ENCODE measurements at places on chromosomes 7 and 10.
A peak's percentile ranks its signal among the peaks of the same experiment; 100 is the strongest.

DNA sequence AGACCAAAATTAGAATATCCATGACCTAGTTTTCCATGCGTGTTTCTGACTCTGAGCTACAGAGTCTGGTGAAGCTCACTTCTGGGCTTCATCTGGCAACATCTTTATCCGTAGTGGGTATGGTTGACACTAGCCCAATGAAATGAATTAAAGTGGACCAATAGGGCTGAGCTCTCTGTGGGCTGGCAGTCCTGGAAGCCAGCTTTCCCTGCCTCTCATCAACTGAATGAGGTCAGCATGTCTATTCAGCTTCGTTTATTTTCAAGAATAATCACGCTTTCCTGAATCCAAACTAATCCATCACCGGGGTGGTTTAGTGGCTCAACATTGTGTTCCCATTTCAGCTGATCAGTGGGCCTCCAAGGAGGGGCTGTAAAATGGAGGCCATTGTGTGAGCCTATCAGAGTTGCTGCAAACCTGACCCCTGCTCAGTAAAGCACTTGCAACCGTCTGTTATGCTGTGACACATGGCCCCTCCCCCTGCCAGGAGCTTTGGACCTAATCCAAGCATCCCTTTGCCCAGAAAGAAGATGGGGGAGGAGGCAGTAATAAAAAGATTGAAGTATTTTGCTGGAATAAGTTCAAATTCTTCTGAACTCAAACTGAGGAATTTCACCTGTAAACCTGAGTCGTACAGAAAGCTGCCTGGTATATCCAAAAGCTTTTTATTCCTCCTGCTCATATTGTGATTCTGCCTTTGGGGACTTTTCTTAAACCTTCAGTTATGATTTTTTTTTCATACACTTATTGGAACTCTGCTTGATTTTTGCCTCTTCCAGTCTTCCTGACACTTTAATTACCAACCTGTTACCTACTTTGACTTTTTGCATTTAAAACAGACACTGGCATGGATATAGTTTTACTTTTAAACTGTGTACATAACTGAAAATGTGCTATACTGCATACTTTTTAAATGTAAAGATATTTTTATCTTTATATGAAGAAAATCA, 35.5 kb downstream of the CAV1 start:
- DNase-seq = no peak

GRCh38 chr7:867406-868188, 8.8 kb upstream of the GET4 start:
- peak; percentile 94 for DNase-seq

- no peak for DNase-seq
Observed at GRCh38 chr7:64515781-64516180, 47.1 kb downstream of the ZNF680 start.

DNA sequence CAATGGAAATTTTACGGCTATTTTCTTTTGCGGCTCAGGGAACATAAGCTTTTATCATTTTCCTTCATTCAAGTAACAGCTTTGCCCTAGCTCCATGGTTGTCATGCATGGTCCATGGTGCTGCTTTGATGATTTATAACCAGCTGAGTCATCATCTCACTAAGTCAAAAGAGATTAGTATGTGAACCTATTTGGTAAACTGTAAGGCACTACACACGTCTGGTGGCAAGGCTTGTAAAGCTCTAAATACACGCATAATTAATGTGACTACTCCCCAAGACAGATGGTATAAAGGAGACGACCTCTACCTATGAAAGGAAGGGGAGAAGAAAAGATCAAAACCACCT, 340.2 kb downstream of the KCNMA1 start:
- no peak for DNase-seq

DNA sequence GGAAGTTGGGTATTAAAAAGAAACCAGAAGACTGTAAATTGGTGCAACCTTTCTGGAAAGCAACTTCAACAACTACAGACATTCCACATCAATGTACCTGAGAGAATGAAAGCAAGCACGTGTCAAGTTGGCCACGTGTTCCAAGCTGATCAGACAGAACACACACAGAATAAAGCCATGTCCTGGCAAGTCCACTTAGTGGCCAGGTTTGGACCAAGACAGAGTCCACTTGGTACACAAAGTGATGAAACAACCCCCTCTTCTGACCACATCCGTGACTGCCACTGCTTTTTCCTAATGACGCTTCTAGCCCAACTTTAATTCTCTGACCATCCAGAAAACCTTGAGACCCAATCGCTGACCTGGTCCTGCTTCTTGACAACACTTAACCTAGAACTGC, 109.4 kb downstream of the ABLIM1 start:
- no peak for DNase-seq

GRCh38 chr10:1183033-1183396, 126.8 kb downstream of the WDR37 start:
- no peak for DNase-seq

DNA sequence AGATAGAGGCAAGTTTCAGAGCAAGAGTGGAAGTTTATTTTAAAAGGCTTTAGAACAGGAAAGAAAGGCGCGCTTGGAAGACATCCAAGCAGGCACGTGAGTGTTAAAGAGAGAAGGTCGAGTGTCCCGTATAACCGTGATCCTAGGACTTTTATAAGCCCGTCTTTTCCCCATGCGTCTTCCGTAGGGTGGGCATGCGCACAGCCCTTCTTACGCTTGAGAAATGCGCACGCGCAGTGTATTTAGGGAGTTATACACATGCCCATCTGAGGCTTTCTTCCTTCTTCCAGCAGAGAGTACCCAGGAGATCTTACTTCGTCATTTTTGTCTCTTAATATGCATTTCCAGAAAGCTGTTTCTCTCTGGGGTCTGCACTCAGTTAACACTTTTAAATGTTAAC, 52.4 kb downstream of the CALD1 start:
- peak; percentile 81 for DNase-seq

GRCh38 chr7:96996111-96996957, 9.0 kb upstream of the DLX6 start:
- no peak for DNase-seq

- DNase-seq = no peak
Observed at GRCh38 chr7:17472518-17472917, 174.1 kb downstream of the AHR start.

GRCh38 chr7:117217106-117218035, 105.5 kb downstream of the WNT2 start:
- DNase-seq = no peak

DNA sequence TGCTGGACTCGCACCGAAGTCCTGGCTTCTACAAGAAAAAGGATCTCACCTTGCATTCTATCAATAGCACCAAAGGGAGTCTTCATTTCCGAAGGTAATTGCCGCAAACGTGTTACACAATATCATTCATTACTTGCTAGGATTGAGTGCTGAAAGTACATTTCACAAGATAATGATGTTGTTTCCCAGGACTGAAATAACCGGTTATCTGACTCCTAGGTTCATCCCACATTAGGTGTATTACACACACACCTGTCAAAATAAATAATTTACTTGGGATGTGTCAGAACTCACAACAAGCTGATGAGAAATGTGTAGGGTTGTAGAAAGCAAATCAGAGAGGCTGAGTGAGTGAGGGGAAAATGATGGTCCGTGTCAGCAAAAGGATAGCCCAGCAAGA, 219.4 kb upstream of the RHOBTB1 start:
- no peak for DNase-seq

GRCh38 chr7:53743697-53744402, 708.4 kb downstream of the POM121L12 start:
- DNase-seq = no peak

GRCh38 chr7:127726476-127726875, 74.5 kb downstream of the SND1 start:
- no peak for DNase-seq

DNA sequence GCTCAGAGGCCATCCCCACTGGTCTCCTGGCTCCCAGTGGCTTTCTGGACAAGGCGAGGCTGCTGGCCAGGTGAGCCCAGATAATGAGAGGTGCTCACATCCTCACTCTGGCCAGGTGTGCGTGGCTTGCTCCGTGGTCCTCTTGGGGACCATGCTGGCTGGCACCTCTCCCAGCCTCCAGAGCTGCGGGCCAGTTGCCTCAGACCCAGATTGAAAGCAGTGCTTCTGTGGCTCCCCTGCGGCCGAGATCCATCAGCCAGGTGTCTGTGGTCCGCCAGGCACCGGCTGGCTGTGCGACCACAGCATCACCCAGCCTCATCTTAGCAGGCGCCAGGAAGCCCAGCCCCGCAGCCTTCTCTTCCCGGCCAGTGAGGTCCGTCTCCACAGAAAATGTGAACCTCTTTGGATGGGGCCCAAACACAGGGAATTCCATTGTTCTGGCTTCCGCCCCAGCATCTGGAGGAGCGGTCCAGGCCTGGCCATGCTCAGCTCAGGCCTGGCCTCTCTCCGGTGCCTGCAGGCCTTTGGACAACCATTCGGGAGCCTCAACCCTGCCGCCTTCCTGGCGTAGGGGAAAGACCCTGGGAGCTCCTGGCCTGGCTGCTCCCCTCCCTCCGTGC, 5.2 kb upstream of the TTYH3 start:
- DNase-seq = no peak

DNA sequence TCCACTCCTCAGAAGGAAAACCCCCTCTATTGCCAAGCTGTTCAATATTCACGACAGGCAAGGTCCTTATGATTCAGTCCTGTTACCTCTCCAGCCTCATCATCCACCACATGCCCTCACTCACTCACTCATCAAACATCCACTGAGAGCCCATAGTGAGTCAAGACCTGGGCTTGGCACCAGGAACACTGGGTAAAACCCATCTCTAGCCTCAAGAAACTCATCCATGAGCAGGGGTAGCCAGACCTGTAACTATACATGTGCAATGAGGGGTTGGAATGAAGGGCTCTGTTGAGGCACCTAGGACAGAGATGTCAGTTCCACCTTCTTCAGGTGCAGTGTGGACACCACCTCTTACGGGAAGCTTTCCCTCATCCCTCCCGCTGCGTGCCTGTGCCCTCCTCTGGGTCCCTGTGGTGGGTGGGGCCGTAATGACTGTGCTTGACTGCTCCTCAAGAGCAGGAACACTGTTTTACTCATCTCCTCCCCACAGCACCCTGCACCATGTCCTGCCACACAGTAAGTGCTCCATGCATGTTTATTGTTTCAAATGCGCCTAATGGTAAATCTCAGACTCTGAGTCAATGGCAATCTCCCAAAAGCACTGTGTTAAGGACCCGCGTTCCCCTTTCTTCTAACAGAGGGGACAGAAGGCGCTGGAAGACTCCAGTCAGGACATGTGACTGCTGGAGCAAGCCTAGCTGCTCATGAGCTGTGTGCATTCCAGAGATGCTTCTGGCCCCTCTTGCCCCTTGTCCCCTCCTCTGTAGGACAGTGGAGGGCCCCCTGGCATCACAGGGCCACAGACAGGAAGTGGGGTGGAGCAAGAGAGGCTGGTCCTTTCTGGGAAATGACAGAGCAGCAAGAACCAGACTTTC, 95.4 kb downstream of the HIPK2 start:
- DNase-seq = no peak
